CD4-positive, alpha-beta T cell treated with Interleukin-15 for 1 hour (primary cell): ENCODE measurements at places on chromosomes 7 and 10.

- DNase-seq = no peak
Measured at GRCh38 chr7:88217675-88218428, 2.0 kb downstream of the SRI start.

GRCh38 chr10:96493254-96493653 is 20.5 kb downstream of the TLL2 start:
- no peak for DNase-seq

DNA sequence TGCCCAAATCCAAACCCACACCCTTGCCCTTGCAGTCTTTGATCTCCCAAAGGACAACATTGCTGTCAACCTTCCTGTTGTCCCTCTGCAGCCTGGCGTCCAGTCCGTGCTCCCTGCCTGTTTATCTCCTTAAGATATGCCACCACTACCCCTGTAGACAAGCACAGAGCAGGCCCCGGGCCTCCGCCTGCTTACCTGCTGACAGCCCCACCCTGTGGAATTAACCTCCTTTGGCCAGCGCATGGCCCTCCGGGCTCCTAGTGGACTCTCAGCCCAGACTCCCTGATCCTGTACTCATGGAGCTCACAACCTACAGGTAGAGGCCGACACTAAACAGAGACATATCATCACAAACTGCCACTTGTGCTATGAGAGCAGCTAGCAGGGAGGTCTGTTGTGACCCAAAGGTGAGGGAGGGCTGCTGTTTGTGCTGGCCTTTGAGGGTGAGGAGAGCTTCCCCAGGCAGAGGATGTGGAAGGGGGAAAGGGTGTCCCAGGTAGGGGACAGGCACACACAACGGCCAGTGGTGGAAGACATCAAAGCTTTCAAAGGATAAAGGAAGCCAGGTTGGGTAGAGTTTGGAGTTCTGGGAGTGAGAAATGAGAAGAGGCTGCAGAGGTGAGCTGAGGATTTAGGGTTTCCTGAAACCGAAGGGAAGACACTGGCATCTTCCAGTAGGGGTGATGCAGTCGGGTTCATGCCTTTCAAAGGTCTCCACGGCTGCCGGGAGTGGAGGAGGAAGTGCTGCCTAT is 174.5 kb upstream of the ZMIZ1 start:
- no peak for DNase-seq

GRCh38 chr10:8453587-8453986 is 399.1 kb downstream of the GATA3 start:
- DNase-seq = no peak

- DNase-seq = no peak
Measured at GRCh38 chr10:116984202-116984990, 20.6 kb downstream of the SHTN1 start.

DNA sequence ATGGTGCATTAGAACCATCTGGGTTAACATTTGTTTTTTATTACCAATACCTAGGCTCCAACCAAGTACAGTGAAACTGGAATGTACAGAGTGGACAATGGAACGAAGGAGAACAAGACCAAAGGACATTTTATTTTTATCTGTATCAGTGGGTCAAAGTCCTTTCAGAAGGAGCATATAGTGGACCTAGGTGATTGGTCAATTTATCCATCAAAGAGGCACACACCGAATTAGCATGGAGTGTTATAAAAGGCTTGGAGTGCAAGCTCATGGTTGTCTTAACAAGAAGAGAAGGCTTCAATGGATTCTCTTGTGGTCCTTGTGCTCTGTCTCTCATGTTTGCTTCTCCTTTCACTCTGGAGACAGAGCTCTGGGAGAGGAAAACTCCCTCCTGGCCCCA is at the start of gene CYP2C9:
Gene CYP2C9 (plus strand): TSS at position 276 of the 400 bp plus-strand sequence. CDS start 25 bp downstream, at position 301.
- DNase-seq = no peak

DNA sequence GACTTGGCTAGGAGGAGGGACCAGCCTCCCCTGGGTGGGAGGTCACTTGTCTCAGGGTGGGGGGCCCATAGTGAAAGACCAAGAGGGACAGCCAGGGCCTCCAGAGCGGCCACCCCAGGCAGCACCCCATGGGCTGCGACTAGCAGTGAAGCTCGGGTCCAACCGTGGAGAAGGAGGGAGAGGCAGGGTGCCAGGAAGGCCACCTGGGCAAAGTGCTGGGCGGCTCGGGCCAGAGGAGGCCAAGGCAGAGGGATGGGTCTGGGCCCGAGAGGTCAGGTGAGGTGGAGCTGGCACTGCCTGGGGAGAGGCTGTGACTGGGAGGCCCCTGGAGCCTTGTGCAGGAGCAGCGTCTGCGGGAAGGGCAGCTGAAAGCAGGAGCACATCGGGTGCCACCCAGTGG is 41.8 kb downstream of the CLRN3 start:
- DNase-seq = no peak

DNA sequence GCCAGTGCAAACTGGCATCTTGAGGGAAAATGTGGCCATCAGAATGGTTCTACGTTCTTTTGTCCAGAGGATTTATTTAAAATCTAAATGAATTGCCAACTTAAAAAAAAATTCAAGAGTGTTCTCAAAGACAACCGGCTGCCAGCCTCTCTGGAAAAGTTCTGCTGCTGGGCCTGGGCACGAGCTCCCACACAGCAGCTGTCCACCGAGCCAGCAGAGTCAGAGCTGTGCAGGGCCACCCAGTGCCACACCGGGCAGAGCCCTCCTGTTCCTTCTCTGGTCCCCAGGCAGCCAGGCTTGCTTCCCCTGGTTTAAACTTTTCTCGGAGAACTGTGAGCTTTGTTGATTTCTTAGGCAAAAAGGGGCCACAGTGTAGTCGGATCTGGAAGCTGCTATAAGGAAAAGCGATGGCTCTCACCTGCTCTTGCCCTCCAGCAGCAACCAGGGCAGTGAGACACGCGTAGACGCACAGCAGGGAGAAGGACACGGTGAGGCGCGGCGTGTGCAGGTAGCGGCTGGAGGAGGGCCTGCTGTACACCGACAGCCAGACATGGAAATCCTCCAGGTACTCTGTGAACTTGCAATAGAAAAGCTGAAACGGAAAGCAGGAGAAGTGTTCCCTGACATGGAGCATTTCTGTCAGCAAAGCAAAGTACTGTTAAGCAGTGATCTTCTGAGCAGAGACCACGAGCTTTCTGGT is 111.6 kb downstream of the PKD1L1 start:
- DNase-seq = no peak

- DNase-seq = no peak
Measured at GRCh38 chr7:44713141-44713540, 35.5 kb upstream of the ZMIZ2 start.

DNA sequence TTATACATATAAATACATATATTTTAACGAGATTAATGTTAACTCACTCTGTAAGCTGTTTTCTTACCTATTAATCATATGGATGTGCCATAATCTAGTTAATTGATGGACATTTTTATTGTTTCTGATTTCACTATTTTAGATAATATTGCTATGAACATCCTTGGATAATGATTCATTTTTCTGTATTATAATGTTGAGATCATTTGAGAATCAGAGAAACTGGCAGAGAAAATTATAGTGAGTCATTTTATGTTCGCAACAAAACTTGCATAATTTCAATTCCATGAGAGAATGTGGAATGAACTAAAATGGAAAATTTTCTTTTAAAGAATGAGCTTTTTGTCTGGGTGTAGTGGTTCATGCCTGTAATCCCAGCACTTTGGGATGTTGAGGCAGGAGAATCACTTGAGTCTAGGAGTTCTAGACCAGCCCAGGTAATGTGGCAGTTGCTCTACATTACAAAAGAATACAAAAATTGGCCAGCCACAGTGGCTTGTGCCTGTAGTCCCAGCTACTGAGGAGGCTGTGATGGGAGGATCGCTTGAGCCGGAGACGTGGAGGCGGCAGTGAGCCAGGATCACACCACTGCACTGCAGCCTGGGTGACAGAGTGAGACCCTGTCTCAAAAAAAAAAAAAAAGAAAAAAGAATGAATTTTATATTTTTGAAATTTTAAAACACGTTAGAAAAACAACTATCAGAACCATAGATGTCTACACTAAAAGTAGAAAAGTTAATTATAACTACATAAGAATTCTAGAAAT is 40.5 kb downstream of the PAPSS2 start:
- no peak for DNase-seq

- no peak for DNase-seq
Measured at GRCh38 chr10:31975157-31975765, 46.6 kb upstream of the ARHGAP12 start.

- DNase-seq = peak; percentile 47
Measured at GRCh38 chr10:123043409-123043925, 34.7 kb downstream of the ACADSB start.

DNA sequence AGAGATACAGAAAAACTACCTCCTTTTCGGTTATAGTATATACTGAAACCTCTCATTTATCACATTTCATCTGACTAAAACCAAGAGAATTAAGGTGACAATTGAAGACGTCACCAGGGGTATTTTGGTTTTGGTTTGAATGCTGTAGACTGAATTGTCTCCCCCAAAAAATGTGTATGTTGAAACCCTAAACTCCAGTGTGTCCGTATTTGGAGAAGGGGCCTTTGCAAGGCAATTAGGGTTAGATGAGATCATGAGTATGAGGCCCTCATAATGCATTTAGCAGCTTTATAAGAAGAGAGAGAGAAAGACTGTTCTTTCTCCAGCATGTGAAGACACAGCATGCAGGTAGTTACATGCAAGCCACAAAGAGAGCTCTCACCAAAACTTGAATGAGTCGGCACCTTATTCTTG is 59.5 kb downstream of the CACNA2D1 start:
- DNase-seq = no peak

DNA sequence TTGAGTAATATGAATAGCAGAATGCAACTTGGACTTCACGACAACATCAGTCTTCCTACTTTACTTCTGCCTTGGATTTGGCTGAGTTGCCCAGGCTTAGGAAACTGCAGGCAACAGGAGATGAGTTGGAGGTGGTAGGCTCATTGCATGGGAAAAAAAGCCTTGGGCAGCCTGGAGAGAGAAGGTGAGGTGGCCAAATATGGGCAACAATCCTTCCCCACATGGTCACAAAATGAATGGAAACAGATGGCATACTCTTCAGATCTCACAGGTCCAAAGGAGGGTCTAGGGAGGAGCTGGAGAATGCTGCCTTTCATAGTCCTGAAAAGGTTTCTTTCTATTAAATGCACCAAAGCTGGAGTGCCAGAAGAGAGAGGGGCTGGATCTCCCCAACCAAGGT is 128.6 kb upstream of the AOAH start:
- DNase-seq = no peak

DNA sequence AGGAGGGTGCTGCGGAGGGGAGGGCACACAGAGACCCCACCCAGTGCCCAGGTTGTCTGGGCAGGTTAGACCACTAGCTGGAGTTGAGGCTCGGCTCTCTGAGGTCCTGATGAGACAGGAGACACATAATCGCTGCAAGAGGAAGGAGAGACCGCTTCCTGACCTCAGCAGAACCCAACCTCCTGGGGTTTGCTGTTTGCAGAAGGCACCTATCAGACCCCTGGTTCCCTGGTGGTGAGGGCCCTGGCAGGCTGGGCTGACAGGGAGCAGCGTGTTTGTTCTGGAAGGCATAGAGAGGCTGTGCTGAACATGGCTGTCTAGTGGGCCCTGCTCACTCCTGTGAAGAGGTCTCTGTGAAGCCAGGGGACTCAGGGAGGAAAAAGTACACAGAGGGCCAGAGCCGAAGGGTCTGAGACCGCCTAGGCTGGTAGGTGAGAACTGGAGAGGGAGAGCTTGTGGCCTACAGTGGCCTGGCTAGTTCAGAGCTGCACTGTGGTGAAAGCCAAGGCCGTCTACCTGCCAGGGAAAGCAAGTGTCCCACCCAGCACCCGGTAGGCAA is 39.4 kb upstream of the NPFFR1 start:
- DNase-seq = no peak

- DNase-seq = no peak
Measured at GRCh38 chr10:49272251-49273081, 26.5 kb upstream of the C10orf71 start.

DNA sequence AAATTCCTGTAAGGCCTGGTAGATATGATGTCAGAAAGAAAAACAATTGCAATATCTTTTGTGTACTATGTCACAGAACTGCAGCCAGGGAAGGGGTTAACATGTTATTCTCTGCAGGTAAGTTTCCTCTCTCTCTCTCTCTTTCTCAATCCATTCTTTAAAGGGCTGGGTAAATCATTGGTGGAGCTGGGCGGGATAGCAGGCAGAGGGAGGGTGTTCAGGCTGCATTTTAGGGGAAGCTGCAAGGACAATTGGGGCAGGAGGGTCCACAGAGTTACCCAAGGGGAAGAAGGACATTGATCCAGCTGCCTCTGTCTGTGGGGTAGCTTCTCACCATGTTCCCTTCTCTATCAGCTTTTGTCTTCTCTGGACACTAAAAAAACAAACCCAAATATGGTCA is 153.9 kb upstream of the BMPER start:
- DNase-seq = no peak

DNA sequence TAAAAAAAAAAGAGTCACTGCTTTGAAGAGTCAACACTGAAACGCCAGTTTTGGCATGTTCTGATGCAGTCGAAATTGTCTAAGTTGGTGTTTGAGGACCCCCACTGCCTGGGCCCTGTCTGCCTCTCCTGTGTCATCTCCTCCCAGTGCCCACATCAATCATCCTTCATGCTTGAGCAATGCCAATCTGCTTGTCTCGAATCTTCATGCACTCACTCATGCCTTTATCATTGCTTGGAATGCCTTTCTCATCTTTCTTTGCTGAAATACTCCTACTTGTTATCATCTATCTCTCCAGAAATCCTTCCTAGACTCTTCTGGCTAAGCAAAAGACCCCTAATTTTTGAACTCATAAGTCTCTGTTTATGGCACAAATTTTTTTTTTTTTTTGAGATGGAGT is 42.1 kb upstream of the PLPP4 start:
- DNase-seq = no peak

DNA sequence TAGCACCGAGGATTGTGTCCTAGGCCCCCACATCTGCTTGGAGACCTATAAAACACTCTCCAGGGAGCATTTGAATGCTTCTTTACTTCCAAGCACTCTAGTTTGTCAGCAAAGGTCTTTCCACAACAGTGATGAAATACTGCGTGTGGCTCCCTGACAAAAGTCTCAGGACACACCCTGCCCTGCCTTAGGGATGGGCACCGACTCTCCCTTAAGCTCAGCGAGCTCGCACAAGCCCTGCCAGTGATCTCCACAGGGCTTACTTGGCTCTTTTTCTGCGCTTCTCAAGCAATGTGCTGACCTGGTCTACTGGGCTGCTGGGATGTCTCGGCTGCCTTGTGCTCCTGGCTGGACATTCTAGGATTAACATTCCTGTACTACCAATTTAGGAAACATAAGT is 84.3 kb upstream of the MPP7 start:
- DNase-seq = no peak

DNA sequence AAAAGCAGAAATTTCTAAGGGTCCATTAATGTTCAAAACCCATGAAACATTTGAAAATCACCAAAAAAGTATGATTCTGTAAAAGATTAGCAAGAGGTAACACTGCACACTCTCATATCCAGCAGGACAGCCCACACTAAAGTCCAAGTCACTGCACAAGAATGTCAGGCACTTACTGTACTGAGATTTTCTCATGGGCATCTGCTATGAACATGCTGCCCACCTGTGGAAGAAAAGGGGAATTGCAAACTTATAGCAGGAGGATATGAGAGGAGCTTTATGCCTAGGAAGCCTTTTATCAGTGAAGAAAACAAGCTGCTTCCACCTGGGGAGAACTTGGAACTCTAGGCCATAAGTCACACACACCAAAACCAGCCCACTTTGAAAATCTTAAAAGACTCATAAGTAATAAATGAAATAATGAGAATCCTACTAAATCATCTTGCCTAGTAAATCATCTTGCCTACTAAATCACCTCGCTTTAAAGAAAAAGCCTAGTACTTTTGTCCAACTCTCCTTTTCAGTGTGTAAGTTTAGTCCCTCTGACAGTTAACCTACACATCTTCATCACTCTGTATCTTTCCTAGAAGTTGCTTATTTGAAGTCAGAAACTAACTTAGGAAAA is 46.1 kb downstream of the ARMH3 start:
- peak; percentile 53 for DNase-seq
